ENCODE measurements at places on chromosomes 2 and 18. TPM values are rescaled to one million over a fixed set of nuclear protein-coding genes. Genes with fewer than 3 reads are reported as not detected.

GRCh38 chr18:67513280-67513679, 3.2 kb downstream of the DSEL start:
- no peak for DNase-seq

FNDC4 gene
- polyA plus RNA-seq, result 6.9 TPM

DNA sequence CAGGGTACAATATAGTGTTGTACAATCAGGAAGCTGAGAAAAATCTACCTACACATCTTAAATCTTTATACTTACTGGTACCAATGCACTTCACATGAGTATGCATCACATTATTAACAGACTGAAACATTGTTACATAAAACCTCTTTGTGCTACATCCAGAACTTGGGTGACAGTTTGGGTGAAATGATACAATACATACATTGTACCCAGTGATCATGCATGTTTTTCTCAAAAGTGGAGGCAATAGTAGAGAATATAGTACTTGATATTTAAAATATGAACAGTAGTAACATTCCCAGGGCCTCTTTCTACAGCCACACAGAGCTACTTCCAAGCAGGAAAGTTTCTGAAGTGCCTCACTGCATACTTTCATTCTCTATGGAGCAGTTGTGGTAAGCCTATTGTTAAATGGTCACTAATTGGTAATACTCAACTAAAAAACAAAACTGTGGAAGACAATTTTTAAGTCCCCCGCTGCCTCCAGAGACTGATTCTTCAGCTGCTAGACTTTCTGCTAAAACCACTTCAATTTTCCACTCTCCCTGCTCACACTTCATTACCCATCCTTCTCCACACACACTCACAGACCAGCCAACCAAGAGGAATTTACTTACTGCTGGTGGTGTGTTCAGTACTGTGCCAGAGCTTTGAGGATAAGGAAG, 22.9 kb upstream of the GRB14 start:
- no peak for DNase-seq

GALM gene
- polyA plus RNA-seq, result 10.1 TPM

PRKAG3 gene
- not detected for polyA plus RNA-seq

DNA sequence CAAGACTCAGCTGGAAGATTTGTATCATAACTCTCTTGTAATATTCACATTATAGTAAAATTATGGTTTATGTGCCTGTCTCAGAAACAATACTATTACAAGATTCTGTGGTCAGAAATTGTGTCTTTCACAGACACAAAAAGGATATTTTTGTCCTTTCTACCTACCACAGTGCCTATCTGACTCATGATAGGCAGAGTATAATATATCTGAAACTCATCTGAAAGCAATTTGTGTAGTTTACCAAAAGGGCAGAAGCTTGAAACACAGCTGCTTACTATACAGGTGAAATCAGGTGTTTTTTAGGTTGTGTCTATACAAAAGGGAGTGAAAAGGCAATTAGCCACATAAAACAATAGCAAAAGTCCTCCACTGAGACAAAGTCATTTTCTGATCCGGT, 10.9 kb downstream of the TMEM200C start:
- no peak for DNase-seq

All from BJ (cell line).